ENCODE measurements at places on chromosomes 2 and 18.

DNA sequence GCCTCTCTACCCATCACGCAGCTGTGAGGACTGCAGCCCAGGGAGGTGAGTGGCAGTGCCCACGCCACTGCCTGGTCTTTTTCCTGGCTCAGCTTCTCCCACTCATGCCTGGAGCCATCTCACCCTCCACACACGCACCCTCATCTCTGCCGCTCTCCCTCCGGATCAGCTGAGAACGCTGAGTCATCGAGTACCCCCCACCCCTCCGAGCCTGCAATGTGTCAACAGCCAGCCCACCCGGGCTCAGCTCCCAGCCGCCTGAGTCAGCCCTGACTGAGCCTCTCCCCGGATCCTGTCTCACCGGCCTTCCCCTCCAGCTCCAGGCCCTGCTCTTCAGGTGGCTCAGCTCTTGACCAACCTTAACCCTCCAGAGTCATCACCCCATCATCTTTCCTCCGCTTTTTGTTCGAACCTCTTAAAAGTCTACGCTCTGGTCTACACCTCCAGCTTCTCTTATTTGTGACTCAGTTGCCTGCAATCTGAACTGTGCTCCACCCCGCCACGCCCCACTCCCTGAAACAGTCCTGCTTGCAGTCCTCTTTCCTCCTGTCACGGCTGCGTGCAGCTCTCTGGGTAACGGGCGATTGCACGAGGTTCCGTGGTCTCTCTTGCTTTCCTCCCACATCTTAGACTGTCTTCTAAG, 94.4 kb upstream of the ASAP2 start:
- no peaks in the 10 kb centered on the region for H3K27me3 ChIP-seq
- DNase-seq: no peak
- H3K4me1 ChIP-seq: no peaks in the 10 kb centered on the region
- H3K36me3 ChIP-seq: no peaks in the 10 kb centered on the region
- H3K27ac ChIP-seq: no peak overlapping the region

- H3K36me3 ChIP-seq: no peaks in the 10 kb centered on the region
- no peak for DNase-seq
- no peak overlapping the region for H3K27ac ChIP-seq
- H3K27me3 ChIP-seq: peaks cover 2% of the 10 kb centered on the region
Observed at GRCh38 chr2:229511524-229511923, 202.8 kb downstream of the DNER start.

DNA sequence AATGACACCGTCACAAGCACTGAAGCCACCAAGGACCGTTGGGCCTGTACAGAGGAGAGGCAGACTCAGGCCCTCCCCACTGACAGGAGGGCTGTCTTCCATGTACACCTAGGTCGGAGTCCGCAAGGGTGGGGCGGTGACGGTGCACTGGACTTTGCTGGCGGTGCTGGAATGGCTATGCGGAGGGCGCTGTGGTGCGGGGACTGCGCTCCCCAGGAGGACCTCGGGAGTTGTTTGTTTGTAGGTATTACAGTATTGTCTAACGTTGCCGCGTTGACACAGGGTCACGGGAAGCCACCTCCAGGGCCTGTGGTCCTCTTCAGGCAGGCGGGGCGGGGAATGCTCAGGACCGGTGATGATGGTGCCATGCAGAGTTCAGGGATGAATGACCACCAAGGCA, 126.2 kb downstream of the TPO start:
- DNase-seq: no peak
- H3K27ac ChIP-seq: no peak overlapping the region
- H3K4me3 ChIP-seq: no peak overlapping the region
- peaks cover 8% of the 10 kb centered on the region for H3K4me1 ChIP-seq

GRCh38 chr18:61448316-61448715, 115.1 kb downstream of the CDH20 start:
- no peak overlapping the region for H3K4me3 ChIP-seq
- no peaks in the 10 kb centered on the region for H3K4me1 ChIP-seq
- H3K36me3 ChIP-seq: no peaks in the 10 kb centered on the region

DNA sequence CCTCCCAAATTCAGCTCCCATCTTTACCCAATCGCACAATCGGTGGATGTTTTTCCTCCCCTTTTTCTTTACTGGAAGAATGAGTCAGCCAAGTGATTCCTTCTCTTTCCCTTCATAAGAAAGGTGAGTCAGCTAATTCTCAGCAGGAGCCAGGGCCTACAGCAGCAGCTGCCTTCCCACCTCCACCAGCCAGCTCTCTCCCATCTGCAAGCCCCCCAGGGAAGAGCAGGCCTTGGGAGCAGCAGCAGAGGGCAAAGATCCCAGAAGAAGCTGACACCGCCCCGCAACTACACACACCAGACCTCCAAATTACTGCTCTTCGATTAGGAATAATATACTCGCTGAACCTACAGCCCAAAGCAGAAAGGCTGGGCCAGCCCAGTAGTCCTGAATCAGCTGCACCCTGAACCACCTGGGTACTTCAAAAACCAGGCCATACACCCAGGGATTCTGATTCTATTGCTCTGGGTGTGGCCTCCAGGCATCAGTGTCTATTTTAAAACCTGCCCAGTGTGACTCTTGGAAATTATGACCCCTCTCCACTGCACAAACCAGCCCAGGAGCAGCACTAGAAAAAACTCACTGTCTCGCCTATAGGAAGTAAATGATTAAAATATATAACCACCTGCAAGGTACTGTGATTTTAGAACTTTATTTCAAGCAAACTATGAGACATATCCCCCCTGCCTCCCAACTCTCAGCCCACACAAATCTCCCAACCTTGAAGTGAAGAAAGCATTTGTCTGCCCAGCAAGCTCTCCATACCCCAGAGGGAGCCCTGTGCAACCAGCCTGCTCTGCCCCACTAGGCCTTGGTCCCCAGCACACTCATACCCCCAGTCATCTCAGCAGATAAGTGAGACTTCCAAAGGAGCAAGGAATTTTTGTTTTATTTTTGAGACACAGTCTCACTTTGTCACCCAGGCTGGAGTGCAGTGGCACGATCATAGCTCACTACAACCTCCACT, 7.3 kb downstream of the SFXN5 start:
- H3K27ac ChIP-seq: no peak overlapping the region
- no peak for DNase-seq
- H3K27me3 ChIP-seq: peaks cover 2% of the 10 kb centered on the region
- H3K36me3 ChIP-seq: no peaks in the 10 kb centered on the region
- peaks cover 10% of the 10 kb centered on the region for H3K4me1 ChIP-seq
- H3K4me3 ChIP-seq: no peak overlapping the region

- no peak overlapping the region for H3K4me3 ChIP-seq
- no peak for DNase-seq
- H3K36me3 ChIP-seq: no peaks in the 10 kb centered on the region
- H3K4me1 ChIP-seq: no peaks in the 10 kb centered on the region
- H3K27me3 ChIP-seq: peaks cover 13% of the 10 kb centered on the region
- no peak overlapping the region for H3K27ac ChIP-seq
Observed at GRCh38 chr2:41990688-41991087, 57.1 kb upstream of the PKDCC start.

GRCh38 chr2:237774811-237775553, 23.6 kb upstream of the RBM44 start:
- peak; percentile 59 for DNase-seq
- no peak overlapping the region for H3K4me3 ChIP-seq
- peaks cover 62% of the 10 kb centered on the region for H3K36me3 ChIP-seq
- no peak overlapping the region for H3K27ac ChIP-seq
- no peaks in the 10 kb centered on the region for H3K4me1 ChIP-seq

DNA sequence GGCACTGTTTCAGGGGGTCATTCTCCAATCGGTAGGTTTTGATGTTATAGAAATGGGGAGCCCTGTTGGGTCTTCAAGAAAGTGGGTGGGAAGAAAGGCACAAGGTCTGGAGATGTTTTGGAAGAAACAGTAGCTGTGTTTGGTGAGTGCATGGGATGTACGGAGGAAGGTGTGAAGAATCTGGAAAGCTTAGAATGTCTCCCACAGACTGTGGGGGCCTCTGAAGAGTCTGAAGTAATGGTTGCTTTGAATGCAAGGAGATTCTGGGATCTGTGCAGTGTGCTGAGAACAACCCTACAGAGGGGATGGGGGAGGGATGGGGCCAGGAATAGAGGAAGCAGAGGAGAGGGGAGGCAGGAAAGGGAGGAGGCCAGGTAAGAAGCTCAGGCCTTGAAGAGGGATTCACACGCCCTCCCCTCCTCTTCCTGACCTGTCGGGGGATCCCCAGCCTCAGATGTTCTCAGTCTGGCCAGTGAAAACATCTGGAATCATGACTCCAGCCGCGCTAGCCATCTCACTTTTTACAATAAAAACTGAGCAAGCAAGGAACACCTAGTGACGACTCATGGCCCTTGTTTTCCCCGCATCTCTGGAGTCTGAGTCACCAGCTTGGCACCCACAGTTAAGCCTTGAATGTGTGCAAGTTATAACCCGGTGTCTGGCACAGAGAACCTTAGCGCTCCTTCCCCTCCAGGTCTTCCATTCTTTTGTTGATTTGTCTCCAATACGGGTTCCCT, 74.2 kb downstream of the SH3BP4 start:
- no peak for DNase-seq
- no peak overlapping the region for H3K27ac ChIP-seq
- no peak overlapping the region for H3K4me3 ChIP-seq
- no peaks in the 10 kb centered on the region for H3K4me1 ChIP-seq

GRCh38 chr2:6177811-6178210, 485.6 kb downstream of the SOX11 start:
- H3K36me3 ChIP-seq: no peaks in the 10 kb centered on the region
- no peaks in the 10 kb centered on the region for H3K27me3 ChIP-seq
- DNase-seq: no peak
- H3K4me1 ChIP-seq: no peaks in the 10 kb centered on the region
- no peak overlapping the region for H3K27ac ChIP-seq

GRCh38 chr18:79047556-79048244, 21.5 kb upstream of the ATP9B start:
- no peak for DNase-seq
- H3K27ac ChIP-seq: no peak overlapping the region
- H3K4me1 ChIP-seq: no peaks in the 10 kb centered on the region
- H3K27me3 ChIP-seq: no peaks in the 10 kb centered on the region
- no peak overlapping the region for H3K4me3 ChIP-seq
- H3K36me3 ChIP-seq: no peaks in the 10 kb centered on the region

- no peaks in the 10 kb centered on the region for H3K4me1 ChIP-seq
- H3K27ac ChIP-seq: no peak overlapping the region
- DNase-seq: no peak
- peaks cover 6% of the 10 kb centered on the region for H3K27me3 ChIP-seq
- H3K36me3 ChIP-seq: no peaks in the 10 kb centered on the region
Observed at GRCh38 chr18:21481739-21482138, 118.8 kb downstream of the ESCO1 start.

GRCh38 chr2:44250376-44250775, 24.9 kb upstream of the SLC3A1 start:
- H3K4me1 ChIP-seq: peaks cover 2% of the 10 kb centered on the region
- no peak overlapping the region for H3K4me3 ChIP-seq
- H3K27me3 ChIP-seq: no peaks in the 10 kb centered on the region
- no peak overlapping the region for H3K27ac ChIP-seq
- no peaks in the 10 kb centered on the region for H3K36me3 ChIP-seq
